ENCODE measurements at places on chromosomes 6 and 20.

DNA sequence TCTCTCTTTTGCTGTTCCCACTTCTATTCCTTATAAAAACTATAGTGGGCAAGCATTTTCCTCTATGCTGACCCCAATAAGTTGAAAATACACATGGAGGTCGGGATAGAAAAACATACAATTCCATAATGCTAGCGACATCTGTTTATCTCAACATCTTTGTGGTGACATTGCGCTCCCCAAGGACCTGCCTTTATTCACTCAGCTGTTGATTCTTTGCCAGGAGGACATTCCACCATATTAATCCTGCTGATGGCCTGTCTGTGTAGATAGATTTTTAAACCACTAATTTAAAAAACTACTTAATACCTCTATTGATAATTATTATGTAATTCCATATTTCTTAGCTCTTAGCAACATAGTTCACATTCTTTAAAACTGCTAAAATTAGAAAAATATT is 555.3 kb upstream of the MAP3K7 start:
- no peak for DNase-seq

DNA sequence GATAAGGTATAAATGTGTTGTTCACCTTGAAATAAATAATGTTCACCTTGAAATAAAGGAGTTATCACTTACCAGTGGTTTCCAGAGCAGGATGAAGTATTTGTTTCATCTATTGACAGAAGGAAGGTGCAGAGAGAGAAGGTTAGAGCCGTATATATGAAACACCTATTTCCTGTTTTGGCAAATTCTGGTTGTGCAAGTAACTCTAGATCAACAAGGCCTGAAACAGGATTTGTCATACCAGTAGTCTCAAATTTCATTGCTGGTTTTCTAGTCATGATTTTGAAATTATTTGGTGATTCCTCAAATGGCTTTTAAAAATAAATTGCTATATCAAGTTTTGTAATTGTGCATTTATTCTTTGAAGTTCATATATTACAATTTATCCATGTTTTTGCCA is at the start of gene CRISP3:
TSS of gene CRISP3 (minus strand) at position 130 of the 400 bp plus-strand sequence. CDS start at position 109, 21 bp downstream.
- DNase-seq, result no peak

DNA sequence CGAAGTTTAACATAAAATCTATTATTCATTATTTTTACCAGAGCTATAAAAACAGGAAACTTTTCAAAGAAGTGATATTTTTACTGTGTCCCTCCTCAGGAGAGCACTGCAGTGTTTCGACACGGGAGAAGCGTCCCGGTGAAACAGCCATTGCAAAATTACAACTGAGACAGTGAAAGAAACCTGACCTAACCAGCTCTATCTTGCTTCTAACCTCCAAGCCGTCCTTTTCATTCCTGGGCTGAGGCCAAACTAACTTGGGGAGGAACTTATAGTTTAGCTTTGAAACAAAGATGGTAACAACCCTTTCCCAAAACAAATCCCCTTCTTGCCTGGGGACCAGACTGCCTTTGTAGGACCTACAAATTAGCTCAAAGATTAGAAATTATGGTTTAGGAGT is 79.2 kb downstream of the WDR27 start:
- no peak for DNase-seq

DNA sequence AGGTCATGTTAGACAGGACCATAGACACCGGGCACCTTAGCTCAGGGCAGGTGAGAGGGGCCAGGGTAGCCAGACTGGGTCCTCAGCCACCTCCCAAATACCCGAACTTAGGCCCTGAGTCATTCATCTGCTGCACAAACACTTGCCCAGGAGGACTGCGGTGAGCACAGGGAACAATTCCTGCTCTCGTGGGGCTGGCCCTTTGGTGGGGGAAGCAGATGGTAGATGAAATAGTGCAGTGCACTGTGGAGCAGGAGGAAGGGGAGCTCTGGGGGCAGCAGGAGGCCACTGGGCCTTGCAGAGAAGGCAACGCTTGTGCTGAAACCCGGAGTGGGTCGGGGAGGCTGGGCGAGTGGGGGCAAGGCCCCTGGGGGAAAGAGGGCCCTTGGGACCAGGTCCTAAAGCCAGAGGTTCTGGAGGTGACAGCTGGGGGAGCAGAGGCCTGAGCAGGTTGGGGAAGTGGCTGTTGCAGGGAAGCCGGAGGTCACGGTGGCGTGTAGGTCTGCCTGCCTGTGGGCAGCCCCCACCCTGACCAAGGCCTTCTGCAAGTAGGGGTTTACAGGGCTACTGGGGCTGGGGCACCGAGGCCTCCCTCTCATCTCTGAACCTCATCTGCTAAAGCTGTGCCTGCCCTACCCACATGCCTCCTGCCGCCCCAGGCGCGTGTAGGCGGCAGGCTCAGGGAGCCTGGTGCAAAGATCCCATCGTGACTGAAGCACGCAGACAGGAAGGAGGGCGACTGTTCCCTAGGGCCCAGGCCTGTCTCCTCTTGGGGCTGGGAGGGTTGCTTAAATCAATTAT is 4.7 kb upstream of the NPBWR2 start:
- DNase-seq, result no peak

- DNase-seq, result no peak
These were observed 47.2 kb downstream of the PRKN start for GRCh38 chr6:162680367-162680766.

GRCh38 chr6:139330306-139330705 is 38.5 kb upstream of the TXLNB start:
- no peak for DNase-seq

DNA sequence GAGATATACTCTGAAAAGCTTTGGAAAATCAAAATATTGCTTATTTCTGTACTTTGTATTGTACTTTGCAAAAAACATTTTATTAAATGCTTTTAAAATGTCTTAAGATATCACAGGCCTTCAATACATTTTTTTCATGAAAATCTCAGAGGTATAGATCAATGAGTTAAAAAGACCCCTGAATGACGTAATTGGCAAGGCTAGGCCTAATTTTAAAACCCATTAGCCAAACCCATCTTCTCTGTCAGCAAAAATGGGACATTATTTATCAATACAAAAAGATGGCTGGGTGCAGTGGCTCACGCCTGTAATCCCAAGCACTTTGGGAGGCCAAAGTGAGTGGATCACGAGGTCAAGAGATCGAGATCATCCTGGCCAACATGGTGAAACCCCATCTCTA is 84.8 kb upstream of the PAK5 start:
- no peak for DNase-seq

- DNase-seq, result no peak
These were observed 32.2 kb upstream of the OSTM1 start for GRCh38 chr6:108106694-108107093.

GRCh38 chr6:12245763-12246718 is 44.1 kb upstream of the EDN1 start:
- no peak for DNase-seq

- no peak for DNase-seq
These were observed 7.5 kb downstream of the ESF1 start for GRCh38 chr20:13777171-13777601.

DNA sequence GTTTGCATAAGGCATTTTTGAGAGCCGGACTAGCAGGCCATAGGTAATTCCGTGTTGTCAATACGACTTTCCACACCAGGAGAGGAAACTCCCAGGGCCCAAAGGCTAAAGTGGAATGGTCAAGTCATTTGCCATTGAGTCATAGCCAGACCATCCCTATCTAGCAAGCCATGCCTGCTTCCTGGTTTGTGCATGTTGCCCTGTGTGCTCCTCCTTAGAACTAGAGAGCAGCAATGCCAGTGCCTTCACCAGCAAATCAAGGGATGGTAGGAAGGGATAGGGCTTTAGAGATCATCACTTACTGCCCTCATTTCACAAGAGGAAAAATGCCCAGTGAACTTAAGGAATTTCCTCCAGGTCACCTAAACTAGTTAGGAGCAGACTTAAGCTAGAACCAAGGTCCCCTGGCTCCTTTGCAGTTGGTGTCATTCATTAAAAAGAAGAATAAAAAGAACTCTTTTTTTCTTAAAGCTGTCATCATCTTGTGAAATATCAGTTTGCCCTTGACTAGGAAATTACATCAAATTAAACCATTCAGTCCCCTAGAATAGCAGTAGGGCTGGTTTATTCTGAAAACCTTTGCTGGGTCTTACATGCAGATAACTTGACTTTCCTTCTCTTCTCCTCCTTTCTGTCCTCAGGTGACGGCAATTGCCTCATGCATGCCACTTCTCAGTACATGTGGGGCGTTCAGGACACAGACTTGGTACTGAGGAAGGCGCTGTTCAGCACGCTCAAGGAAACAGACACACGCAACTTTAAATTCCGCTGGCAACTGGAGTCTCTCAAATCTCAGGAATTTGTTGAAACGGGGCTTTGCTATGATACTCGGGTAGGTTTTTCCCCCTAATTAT is 7.4 kb downstream of the TNFAIP3 start:
- DNase-seq, result no peak

- DNase-seq, result no peak
These were observed 202.8 kb upstream of the CST7 start for GRCh38 chr20:24746351-24746685.

DNA sequence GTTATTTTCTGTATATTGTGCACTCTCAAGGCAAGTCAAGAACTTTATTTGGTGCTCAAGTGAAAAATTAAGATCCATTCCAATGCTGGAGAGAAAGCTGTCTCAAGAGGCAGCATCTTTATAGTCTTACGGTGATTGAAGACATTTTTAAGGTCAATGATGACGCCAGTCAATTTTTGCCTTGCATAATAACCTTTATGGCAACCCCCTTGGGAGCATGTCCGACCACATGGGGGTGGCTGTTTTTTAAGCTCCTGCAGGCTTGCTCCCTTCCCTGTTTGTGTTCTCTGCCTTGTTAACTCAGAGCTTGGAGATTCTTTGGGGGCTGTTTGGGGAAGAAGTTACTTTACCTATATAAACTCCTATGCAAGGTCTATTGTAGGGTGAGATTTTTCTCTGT is 109.6 kb upstream of the FERMT1 start:
- DNase-seq, result no peak

DNA sequence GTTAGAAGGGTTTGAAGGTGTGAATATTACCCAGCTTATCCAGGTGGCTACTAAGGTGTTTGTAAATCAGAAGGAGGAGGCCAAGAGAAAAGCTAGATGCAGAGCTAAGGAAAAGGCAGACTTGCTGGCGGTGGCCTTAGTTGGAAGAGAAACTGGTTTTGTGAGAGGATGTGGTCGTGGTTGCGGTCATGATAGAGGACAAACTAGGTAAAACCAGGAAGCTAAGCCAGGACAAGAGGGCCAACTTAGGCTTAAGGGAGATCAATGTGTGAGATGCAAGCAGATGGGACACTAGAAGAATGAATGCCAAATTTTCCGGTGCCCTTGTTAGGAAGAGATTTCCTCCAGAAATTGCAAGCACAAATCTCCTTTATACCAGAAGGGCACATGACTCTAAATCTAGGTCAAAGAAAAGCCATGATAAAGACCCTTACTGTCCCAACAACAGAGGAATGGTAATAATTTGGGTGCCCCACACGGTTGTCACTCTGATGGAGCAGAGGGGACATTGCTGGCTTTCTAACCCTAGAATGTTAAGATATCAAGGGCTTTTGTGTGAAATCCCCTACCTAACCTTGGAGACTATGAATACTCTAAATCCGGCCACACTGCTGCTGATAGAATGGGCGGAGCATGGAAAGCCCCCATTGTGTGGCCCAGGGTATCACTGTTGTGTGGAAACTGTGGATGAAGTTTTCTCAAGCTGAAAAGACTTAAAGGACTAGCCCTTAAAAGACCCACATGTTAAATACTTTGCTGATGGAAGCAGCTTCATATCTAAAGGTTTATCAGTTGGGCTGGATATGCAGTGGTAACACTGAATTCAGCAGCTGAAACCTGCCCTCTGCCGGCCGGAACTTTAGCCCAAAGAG is 7.8 kb downstream of the IL22RA2 start:
- no peak for DNase-seq

- DNase-seq, result no peak
These were observed 23.5 kb downstream of the BPIFA2 start for GRCh38 chr20:33191484-33191883.

DNA sequence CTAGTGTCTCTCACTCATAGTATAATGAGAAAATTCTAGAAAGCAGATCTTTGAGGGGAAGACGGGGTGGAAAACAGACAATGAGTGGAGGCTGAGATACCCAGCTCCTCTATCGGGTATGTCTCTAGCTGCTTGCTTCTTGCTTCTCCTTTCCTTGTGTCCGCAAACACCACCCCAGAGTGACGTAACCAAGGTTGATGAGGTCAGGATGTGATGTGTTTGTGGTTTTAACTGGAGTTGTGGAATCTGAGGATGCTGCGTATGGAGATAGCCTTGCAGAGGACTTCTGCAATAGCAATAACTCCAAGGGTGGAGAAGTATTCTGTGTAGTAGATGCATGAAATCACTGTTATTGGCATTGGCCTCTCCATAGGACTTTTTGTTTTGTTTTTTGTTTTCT is 132.7 kb upstream of the IFNGR1 start:
- no peak for DNase-seq

DNA sequence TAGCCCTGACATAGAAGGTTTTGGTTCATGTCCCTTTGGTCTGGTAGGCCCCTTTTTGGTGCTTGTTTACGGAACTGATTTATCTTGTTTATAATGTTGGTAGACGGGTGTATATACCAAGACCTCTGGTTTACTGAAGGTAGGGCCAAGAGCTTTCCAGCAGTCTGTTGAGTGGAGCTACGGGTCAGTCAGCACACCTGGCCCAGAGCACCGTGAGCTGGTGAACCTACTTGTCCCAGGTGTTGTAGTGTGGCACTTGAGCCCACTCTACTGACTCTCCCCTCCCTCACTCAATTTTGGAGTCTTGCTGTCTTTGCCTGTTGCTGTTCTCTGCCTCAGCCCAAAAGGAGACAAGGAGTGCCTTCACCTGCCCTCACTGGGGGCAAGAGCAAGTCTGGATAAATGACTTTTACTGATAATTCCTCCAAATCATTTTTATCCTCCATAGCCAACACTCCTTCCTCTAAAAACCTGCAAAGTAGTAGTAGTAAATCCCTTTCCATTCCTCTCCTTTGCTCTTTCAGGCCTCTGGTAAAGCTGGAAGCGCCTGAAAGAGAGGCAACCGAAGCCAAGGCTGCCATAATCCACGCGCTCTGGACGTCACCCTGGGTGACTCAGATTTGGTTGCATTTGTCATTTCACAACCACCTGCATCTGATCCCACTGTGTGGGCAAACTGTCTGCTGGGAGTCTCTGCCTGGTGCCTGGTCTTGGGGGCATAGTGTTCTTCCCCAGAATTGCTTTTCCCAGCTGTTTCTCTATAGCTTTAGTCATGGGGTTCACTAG is 22.2 kb downstream of the RREB1 start:
- DNase-seq, result no peak

- DNase-seq, result no peak
These were observed 20.8 kb downstream of the MOCS1 start for GRCh38 chr6:39913391-39913916.

DNA sequence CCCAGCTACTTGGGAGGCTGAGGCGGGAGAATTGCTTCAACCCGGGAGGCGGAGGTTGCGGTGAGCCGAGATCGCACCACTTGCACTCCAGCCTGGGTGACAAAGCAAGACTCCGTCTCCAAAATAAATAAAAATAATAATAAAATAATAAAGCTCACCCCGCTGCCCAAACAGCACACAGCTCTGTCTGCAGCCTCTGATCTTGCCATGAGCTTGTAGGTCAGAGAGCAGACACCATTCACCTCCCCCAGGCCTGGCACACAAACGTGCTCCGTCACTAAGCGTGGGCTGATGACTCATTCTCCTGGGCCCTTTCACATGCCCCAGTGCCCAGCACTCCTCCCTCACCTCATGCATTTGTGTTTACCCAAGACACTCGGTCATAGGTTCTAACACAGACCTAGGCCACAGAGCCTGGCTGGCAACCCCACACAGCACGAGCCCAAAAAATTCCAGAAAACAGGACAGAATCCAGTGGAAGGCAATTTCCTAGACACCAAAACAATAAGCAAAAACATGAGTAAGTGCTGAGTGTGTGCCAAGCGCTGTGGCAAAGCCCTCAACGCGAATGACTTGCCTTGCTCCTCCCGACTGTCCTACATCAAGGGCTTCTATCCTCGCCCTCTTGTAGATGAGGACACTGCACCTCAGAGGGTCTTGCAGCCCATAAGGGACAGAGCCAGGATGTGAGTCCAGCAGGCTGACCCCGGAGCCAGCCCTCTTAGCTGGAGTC is 18.0 kb downstream of the ATP9A start:
- DNase-seq, result no peak
